ENCODE measurements at places on chromosomes 2 and 18. TPM values are rescaled to one million over a fixed set of nuclear protein-coding genes. Genes with fewer than 3 reads are reported as not detected.

GRCh38 chr2:161780881-161781280 lies 156.7 kb downstream of the SLC4A10 start:
- DNase-seq, result no peak

DNA sequence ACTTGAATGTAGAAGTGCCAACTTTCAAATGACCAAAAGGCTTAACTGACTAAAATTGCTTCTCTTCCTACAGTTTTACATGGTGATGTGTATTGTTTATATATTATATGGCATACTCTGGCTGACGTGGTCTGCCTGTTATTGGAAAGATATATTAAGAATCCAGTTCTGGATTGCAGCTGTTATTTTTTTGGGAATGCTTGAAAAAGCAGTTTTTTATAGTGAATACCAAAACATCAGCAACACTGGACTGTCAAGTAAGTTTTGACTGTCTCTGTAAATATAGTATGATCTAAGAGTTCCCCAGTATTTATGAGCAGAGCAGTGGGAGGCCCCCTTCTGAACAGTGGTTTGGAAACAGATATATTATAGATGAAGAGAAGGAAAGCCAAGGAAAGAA lies 26.2 kb downstream of the TMEM87B start:
- DNase-seq, result no peak

The SLC16A14 gene
- total RNA-seq, result 0.79 TPM

DNA sequence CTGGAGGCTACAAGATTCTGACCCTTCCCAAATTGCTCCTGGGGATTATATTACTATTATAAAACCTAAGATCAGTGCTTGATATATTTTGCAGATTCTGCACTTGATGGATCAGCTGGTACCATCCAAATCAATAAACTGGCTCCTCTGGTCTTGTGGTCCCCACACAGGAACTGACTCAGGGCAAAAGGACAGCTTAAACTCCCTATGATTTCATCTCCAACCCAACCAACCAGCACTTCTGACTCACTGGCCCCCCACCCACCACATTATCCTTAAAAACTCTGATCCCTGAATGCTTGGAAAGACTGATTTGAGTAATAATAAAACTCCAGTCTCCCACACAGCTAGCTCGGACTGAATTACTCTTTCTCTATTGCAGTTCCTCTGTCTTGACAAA lies 82.1 kb downstream of the TMEM163 start:
- DNase-seq, result no peak

DNA sequence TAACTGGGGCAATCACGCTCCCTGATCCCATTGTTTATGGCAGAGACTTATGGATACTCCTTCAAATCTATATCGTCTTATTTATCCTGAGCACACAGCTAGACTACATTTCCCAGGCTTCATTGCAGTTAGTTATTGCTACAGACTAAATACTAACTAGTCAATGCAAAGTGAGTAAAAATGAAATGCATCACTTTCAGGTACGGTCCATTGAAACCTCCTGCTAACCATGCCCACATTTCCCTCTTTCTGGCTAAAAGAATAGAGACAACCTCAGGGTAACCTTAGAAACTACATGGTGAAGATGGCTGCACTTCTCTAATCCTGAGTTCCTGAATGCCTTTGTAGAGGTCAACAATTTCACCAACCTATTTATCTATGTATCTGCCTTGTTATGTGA lies 437.4 kb downstream of the EPHA4 start:
- no peak for DNase-seq

The IL1R2 gene
- 10.5 TPM for total RNA-seq

GRCh38 chr2:14790041-14790640 lies 157.6 kb downstream of the LRATD1 start:
- DNase-seq, result no peak

DNA sequence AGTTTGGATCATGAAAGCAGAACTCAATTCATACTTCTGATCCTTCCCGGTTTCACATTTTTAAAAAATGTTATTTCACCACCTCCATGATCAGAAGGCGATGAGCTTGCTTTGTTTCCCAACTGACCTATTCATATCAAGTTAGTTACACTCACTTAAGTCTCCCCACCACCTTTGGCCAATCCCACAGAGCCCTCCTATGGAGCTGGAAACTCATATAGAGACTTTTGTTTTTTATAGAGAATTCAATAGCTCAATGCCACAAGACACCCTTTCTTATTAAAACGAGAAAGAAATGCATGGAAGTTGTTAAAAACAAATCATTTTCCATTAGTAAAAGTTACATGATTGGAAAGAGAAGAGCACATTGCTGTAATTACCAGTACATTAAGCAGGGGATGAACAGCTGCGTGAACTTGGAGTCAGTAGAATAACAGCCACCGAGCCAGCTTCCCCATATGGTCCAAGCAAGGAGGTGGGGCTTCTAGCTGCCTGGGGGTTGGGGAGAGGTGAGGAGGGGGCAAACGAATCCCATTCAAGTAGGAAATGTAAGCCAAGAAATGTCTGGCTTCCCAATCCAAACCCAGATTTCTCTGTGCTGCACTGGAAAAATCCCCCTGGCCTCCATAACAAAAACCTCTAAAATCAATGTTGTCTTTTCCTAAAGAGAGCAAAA lies 614.5 kb downstream of the IRS1 start:
- no peak for DNase-seq

DNA sequence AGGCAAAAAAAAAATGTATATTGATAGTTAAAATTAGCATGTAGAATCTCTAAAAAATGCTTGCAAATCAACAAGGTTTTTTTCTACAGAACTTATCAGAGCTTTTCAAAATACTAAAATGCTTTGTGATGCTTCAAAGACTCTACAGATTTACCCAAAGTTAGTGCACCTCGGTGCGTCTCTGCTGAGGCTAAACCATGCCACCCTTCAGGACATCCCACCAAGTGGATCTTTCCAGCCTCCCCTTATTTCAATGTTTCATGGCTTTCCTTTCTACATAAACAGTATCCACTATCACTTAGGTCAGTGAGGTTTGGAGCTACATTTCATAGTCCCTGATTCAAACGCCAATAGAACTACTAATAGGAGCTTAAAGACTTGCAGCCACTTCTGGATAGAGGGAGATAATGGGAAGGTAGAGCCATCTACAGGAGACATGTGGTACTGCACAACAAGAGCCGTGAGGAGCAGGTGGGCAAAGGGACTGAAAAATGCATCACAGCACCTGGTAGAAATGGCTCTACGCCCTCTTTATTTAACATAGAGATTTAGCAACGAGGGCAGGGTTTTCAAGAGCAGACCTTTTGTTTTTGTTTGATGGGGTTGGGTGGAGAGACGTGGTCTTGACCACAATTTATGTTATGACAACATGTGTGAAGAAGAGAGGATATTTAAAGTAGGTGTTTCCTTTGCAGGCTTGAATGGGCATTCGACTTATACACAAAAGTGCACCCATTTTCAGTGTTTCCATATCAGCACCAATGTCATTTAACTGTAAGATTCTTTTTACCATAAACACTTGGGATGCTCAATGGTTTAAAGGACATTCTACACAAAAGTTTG lies 56.1 kb upstream of the SLC35G4 start:
- peak; percentile 53 for DNase-seq

The MDH1B gene
- 0.86 TPM for total RNA-seq

The STAT4 gene
- 53.9 TPM for total RNA-seq

DNA sequence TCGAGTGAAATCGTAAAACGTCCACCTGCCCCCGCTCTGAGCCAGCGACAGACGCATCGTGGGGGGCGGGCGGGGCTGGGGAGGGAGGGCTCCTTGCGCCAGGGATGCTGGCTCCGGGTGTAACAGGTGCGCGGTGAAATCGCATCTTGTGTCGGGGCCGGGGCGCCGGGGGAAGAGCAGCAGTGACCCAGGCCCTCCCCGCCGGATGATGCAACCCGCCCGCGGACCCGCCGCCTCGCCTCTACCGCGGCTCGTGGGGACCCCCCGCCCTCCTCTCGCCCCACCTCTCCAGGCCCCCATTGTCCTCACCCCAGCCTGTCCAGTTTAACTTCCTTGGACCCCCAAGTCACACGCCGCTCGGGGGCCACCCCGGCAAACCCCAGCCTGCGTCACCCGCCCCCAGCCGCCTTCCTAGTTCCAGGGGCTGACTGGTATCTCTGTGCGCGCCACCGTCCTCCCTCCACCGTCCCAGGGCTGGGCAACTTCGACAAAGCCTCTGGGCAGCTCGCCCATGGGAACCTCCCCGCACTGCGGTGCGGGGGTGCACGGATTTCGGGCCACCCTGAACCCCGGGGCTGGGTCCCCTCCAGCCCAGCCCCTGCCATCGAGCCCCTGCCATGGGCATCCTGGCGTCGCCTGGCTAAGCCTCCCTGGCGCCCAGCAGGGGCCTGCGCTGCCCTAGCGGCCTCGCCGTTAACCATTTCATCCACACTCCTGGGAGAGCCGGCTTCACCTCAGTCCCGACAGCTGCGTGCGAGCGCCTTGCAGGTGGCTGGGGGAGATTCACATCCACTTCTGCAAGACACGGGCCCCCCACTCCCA lies 799 bp upstream of the KIF1A start:
- no peak for DNase-seq

DNA sequence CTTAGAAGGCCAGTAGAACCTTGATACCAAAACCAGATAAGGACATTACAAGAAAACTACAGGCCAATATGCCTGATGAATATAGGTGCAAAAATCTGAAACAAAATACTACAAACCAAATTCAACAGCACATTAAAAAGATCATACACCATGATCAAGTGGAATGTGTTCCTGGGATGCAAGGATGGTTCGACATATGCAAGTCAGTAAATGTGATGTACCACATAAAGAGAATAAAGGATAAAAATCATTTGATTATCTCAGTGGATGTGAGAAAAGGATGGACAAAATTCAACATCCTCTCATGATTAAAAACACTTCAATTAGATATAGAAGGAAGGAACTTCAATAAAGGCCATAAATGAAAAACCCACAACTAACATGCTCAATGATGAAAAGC lies 129.6 kb downstream of the RTN4 start:
- DNase-seq, result no peak

DNA sequence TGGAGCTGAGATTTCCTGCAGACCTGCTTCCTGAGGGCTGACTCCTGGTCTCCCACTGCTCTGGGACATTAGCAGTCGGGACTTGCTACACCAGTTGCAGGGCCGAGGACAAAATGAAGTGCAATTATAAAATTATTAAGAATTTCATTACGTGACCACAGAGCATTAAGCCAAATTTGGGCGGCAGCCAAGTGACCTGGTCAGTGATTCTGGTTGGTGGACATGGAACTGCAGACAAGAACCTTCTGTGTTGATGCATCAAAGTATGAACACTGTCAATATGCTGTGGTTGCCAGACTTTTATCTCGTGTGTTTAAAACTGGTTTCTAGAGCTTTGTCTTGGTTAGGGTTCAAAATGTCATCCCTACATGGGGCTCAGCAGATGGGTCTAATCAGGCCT lies 24.8 kb downstream of the SH3RF3 start:
- no peak for DNase-seq

The DNAJC27 gene
- 5.3 TPM for total RNA-seq

DNA sequence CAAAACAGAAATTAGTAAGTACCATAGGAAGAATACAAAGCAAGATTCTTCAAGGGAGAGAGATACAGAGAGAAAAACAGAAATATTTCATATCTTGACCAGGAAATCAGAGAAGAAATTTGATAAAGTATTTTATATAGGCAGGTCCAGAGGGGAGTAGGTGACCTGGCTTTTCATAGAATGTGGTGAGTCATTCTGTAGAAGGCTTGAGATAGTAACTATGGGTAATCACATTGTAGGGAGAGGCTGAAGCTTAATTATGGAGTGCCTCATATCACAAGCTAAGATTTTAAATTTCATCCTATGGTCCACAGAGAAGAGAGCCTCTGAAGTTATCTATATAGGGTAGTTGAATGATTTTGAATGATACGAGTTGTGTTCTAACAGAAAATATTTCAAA lies 195.0 kb upstream of the CYRIA start:
- no peak for DNase-seq

The ADAM23 gene
- total RNA-seq, result 0.42 TPM

The IL36RN gene
- not detected for total RNA-seq

DNA sequence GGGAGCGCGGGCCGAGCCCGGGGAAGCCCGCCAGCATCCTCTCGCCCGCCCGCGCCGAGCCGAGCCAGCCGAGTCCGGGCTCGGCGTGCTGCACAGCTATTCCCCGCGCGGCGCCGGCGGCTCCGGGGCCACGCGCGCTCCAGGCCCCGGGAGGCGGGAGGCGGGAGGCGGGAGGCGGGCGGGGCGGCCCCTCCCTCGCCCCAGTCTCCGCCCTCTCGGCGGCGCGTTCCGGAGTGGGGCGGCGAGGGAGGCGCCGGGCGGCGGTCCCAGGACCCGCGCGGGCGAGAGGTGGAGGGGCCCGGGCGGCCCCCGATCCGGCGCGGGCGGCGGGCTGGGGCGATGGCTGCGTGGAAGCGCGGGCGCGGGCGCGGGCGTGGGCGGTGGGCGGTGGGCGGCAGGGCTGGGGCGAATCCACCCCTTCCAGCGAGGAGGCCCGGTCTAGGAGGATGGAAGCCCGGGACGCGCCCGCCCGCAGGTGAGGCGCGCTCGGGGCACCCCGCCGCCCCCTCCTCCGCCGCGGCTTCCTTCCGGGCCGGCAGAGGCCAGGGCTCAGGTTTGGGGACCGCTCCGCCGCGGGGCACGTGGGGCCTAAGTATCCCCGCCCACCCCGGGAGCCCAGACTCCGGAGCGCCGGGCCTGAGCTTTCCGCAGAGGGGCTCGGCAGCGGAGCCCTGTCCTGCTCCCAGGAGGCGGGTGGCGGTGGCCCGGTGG lies at the start of gene ADCY3:
Gene ADCY3, minus strand, starts transcription at position 140 of the 711 bp plus-strand sequence. CDS start 1,250 bp downstream, outside the sequence.
- DNase-seq, result peak; percentile 64

- DNase-seq, result no peak
These were observed 872.7 kb downstream of the DCDC2C start for GRCh38 chr2:4576075-4576474.

GRCh38 chr18:8858888-8859511 lies 153.6 kb downstream of the MTCL1 start:
- no peak for DNase-seq

- no peak for DNase-seq
These were observed 23.4 kb downstream of the EIF4E2 start for GRCh38 chr2:232573771-232574435.

- no peak for DNase-seq
These were observed 11.0 kb downstream of the KIF5C start for GRCh38 chr2:148885988-148886387.

- DNase-seq, result no peak
These were observed 31.5 kb downstream of the USP34 start for GRCh38 chr2:61439241-61440002.

DNA sequence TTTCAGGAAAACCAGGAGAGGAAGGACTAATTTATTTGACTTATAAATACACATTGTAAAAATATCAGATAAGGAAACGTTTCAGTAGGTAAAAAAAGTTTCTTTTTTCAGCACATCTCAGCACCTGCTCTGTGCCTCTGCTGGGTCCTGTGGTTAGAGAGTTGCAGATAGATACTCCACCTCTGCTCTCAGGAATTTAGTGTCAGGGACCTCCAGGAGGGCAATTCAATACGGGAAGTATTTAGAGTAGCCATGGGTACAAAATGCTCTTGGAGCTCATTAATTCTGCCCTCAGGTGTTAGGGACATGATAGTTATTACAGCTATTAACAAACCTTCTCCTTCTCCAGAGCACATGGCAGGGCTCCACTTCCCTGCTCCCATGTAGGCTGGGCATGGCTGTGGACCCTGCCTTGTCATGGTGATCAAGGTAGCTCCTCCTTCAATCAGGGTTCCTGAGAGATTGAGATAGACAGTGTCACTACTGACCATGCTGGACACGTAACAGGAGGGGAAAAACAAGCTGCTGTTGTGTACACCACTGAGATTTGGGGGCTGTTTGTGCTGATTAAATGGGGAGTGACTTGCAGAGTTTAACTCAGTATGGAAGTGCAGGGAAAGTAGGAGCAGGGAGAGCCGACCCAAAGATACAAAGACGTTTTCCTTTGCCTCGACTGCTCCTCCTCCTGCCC lies 185.6 kb upstream of the COPS8 start:
- no peak for DNase-seq
